ENCODE measurements at places on chromosomes 5 and 9.

- no peak for DNase-seq
These were observed 2.3 kb downstream of the ACSL6 start for GRCh38 chr5:132008961-132009680.

- DNase-seq: peak; percentile 29
These were observed 140.5 kb upstream of the PITX1 start for GRCh38 chr5:135174315-135175096.

- no peak for DNase-seq
These were observed 341 bp downstream of the MXD3 start for GRCh38 chr5:177311392-177311722.

DNA sequence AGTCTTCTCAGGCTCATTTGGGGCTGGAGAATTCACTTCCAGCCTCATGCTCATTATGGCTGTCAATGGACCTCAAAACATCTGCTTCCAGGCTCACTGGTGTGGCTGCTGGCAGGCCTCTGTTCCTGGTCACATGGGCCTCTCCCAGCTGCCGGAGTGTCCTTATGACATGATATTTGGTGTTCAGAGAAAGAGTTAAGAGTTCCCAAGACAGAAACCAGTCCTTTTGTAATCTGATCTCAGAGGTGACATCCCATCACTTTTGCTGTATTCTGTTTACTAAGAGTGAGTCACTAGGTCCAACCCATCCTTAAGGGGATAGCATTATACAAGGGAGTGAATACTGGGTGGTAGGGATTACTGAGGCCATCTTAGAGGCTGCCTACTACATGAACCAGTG lies 104.6 kb downstream of the CACNA1B start:
- no peak for DNase-seq

GRCh38 chr9:137243626-137244485 lies 2.8 kb downstream of the TUBB4B start:
- DNase-seq: no peak

- DNase-seq: no peak
These were observed 1181.7 kb downstream of the EFNA5 start for GRCh38 chr5:106489004-106489403.

DNA sequence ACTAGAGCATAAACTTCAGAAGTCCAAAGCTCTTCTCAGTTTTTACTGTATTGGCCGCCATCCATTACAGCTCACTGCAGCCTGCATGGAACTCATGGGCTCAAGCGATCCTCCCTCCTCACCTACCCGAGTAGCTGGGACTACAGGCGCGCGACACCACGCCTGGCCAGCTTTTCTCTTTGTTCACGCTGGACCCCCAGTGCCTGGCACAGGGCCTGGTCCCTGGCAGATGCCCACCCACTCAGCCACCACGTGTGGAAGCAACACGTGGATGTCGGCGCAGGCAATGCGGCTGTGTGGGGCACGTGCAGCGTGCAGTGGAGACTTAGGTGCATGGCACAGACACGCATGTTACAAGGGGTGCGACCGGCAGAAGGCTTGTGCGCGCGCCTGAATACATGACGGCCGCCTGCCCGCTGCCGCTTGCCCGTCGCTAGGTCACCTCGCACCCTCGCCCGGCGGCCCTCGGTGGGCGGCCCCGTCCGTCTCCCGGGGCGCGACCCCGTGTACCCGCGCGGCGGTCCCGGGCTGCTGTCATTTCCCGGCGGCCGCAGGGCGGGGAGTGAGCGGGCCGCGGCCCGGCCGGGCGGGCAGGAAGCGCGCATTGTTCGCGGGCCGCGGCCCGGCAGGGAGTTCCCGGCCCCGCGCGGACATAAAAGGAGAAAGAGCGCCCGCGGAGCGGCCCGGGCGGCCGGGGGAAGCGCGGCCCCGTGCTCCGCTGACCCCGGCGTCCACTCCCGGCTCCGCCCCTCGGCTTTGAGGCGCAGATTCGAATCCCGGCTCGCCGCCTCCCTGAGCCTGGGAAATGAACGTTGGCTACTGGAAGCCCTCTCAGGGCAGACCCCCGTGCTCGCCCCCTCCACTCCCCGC lies 24.1 kb upstream of the PTGS1 start:
- peak; percentile 80 for DNase-seq

GRCh38 chr5:125870256-125870655 lies 553.0 kb upstream of the GRAMD2B start:
- DNase-seq: no peak

DNA sequence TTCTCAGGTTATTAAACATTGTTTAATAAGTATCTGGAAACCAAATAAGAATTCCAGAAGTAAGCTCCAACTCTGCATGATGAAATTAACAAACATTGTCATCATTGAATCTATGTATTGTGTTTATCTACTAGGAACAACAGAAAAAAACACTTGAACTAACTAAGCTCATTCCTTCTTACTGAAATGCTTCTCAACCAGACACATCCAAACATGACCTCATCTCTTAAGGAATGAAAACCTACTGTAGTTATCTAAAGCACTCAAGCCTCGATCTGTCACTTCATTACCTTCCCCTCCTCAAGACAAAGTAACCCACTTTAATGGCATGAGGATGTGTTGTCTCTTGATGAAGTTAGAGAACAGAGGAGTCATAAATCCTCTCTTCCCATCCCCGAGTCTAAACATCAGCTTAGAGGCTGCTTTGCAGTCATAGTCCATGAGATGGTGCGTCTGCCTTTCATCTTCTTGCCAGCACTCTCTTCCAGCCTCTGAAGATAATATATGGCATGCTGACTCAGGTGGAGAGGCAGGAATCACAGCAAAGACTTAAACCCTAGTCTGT lies 86.5 kb downstream of the CEMIP2 start:
- no peak for DNase-seq

DNA sequence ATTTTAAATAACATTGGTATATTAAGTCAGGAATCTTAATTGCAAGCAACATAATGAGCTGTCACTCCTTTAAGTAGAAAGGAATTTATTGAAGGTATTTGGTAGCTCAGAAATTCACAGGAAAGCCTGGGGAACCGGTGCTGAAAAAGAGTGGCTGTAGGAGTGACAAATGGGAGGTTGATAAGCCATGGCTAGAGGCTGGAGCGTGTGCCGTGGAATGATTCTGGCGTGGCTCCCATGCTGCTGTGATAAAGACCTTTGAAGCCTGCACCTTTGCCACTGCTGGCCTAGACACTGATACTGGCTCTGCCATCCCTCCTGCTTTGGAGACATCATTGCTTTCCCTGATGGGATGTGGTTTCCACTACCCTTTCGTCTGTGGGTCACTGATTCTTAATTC lies 65.7 kb upstream of the ATG10 start:
- no peak for DNase-seq
